Suppressor macrophage treated with lipopolysaccharide for 4 hours (primary cell): ENCODE measurements at places on chromosomes 16 and 17.

GRCh38 chr16:80041410-80041809 lies 440.9 kb upstream of the MAF start:
- no peak for DNase-seq

GRCh38 chr16:48124266-48124665 lies 31.5 kb downstream of the ABCC12 start:
- DNase-seq = no peak

- no peak for DNase-seq
Measured at GRCh38 chr16:58533751-58534470, 18.6 kb downstream of the SETD6 start.

- DNase-seq = no peak
Measured at GRCh38 chr16:627454-628239, 3.1 kb upstream of the WFIKKN1 start.

DNA sequence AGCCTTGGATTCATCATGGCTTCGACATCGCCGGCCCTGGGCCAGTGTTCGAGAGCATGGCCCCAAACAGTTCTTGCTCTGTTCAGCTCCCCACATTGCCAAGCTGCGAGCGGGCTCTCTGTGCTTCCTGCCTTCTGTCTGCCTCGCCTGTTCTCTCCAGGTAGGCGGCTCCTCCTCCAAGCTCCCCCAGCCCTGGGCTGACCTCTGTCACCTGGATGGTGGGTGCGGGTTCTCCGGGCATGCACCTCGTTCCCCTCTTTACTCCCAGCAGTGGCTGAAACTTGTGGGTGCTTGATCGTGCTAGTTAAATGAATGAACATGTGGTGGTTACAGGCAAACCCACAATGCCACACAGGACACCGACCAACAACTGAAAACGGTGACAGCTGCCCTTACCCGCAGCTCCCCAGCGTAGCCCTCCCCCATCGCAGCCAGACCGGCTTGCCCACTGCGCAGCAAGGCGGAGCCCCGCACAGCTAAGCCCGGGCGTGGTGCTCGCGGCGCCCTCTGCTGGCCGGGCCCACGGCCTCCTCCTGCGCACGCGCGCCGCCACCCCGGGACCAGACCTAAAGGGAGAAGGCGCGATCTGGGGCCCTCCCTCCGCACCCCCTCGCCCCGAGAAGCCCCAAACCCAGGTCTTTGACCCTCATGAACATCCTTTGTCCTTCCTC lies 23.0 kb upstream of the EIF1 start:
- DNase-seq = peak; percentile 92

DNA sequence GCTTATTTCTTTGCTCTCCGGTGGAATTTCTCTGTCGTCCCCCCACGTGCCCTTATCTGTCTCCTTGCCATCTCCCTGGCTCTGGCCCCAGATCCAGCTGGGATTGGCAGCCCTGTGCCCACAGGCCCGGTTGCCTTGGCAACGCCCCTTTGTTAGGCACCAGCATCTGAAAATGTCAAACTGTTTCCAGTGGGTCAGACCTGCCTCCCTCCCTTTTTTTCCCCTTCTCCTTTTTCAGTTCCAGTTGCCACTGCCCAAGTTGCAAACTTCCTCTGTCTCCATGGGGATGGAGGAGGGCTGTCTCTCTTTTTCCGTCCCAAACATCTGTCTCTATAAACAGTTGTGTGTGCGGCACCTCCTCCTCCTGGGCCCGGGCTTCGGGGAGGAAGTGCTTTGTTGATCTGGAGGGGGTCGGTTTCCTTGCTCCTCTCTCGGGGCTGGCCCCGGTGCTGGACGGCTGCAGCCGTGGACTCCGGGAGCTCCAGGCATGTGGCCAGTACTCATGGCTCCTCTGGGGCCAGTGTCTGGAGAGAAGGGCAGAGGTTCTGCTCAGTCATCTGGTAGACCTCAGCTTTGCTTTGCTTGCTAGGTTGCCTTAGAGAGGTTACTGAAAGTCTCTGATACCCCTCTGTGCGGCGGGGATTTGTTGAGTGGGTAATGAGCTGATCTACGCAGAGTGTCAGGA lies 35.3 kb downstream of the SOCS3 start:
- peak; percentile 94 for DNase-seq

- no peak for DNase-seq
Measured at GRCh38 chr16:17515421-17516210, 44.9 kb upstream of the XYLT1 start.

DNA sequence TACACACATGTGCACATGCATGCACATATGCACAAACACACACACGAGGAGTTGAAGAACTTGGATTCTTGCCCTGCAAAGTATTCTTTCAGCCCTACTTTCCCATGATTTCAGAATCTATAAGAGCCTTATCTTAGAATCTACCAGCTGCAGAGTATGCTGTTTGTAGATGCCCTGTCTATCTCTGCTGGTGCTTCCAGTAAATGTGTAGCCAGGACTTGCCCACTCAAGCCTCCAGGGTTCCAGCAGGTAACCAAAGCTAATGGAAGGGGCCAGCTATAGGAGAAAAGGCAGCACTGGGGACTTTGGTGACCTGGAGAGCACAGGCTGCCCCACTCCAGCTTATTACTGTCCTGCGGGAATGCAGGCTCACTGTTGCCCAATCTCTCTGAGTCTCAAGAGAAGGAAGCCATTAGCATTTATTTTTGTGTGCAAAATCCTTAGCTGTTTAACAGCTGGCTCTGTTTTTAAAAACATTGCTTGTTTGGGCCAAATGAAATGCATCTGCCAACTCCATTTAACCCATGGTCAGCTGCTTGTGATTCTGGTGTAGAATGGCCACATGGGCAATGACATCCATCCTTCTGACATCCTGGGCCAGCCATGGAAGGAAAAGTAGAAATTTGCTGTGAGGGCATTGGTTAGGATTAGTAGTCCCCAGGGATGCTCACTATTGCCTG lies 28.6 kb upstream of the XYLT1 start:
- DNase-seq = no peak

- peak; percentile 85 for DNase-seq
Measured at GRCh38 chr16:10738231-10739077, 5.2 kb upstream of the NUBP1 start.
